Stimulated activated CD8-positive, alpha-beta memory T cell treated with anti-CD3 and anti-CD28 coated beads, Interleukin-2, amount 100 ng/mL, for 1 hour (primary cell): ENCODE measurements at places on chromosomes 2 and 18.

GRCh38 chr18:35345460-35345921 lies 1.3 kb upstream of the ZNF24 start:
- no peak for DNase-seq

DNA sequence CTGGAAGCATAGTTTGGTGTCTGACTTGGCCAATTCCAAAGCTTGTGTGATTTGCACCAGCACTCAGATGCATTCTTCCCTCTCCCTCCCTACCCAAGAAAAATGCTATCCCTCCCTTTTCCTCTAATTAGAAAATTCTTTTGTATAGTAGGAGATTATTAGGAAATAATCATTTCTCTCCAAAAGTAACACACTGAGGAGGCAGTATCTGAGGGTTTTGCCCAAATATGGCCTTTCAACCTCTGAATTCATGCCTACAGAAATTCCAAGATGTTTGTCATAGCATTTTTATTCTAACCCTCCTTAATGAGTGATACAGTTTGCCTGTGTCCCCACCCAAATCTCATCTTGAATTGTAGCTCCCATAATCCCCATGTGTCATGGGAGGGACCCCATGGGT lies 5.0 kb upstream of the TMEM18 start:
- DNase-seq: no peak

DNA sequence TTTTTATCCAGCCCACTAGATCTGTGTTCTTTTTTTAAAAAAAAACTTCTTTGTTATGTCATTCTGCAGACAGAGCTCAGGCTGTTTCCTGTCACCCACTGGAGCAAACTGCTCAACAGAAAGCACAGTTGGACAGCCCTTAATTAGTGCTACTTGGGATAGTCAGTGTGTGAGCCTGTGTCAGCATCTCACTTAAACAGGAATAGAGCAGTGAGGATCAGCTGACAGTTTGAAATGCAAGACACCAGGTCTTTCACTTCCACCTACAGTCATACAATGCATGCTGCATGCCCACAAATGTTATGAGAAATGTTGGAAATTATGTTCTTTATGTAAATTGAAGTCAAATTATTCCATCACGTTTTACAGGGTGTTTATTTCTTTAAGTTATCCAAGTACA lies 174.9 kb downstream of the NR4A2 start:
- DNase-seq: no peak

GRCh38 chr2:176466918-176467452 lies 197.7 kb downstream of the MTX2 start:
- DNase-seq: no peak

- no peak for DNase-seq
These were observed 115.4 kb upstream of the HS6ST1 start for GRCh38 chr2:128433911-128434550.

- peak; percentile 65 for DNase-seq
These were observed at the start of gene TTC39C for GRCh38 chr18:24014062-24014985. Gene TTC39C, plus strand, starts transcription at chr18:24014754. Its CDS starts 118 bp downstream, at chr18:24014872.

DNA sequence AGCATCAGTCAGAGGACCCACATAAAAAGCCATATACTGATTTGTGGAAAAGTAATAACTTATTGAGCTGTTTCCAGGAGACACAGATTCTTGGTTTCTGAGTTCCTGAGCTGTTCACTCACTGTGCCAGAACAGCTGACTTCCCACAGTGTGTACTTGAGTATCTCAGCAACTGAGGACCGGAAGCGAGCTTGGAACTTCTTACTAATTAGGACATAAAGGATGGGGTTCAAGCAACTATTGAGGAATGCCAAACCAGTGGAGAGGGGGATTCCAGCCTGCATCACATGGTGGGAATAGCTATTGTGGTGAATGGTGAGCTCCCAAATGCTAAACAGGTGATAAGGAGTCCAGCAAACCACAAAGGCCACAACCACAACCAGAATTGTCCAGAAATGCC lies 16.4 kb downstream of the EEF1B2 start:
- DNase-seq: no peak

- DNase-seq: no peak
These were observed 41.2 kb downstream of the SRD5A2 start for GRCh38 chr2:31539505-31539904.

DNA sequence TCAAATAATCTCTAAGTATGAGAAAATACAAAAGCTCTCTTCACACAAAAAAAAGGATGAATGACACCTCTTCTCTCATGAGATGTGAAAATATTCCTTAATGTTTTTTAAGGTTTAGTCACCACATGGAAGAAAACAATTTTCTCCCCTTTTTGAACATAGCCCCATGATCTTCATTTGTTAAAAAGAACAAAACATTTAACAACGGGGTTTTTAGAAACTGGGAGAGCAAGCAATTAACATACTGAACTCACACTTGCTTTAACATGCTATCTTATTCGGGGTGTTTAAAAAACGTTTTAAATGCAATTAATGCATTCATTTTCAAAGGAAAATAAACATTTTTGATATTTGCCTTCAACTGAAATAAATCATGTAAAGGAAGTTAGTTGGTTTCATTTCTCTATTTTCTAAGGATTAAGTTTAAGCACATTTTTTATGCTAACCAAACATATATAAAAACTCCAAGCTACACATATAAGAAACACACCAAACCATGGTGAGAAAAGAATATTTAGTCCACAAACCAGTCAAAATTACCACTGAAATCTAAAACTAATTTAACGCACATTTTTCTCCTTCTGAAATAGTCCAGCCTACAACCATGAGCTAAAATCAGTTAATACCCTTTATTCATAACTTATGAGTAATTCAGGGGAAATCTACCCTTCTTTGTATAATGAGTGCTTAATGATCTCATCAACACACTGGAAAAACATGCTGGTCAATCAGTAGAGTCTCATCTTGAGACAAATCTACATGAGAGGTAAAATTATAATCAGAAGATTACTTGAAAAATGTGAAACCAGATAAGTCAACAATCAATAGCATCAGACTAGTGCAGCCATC lies 8.2 kb downstream of the FBXO11 start:
- no peak for DNase-seq

GRCh38 chr2:157936406-157936805 lies 60.3 kb upstream of the ACVR1 start:
- DNase-seq: no peak

- no peak for DNase-seq
These were observed 16.7 kb downstream of the ZCCHC2 start for GRCh38 chr18:62539284-62540165.

DNA sequence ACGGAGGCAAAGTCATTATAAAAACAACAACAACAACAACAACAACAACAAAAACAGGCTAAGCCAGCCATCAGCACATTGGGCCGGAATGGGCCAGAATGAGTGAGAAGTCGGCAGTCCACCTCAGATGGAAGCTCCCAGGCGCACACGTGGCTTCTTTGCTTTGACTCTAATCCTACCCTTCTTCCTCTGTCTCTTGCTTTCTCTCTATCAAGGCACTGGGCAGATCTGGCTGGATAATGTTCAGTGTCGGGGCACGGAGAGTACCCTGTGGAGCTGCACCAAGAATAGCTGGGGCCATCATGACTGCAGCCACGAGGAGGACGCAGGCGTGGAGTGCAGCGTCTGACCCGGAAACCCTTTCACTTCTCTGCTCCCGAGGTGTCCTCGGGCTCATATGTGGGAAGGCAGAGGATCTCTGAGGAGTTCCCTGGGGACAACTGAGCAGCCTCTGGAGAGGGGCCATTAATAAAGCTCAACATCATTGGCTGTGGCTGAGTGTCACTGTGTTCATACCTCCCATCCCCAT lies 52.2 kb downstream of the MARCO start:
- no peak for DNase-seq

DNA sequence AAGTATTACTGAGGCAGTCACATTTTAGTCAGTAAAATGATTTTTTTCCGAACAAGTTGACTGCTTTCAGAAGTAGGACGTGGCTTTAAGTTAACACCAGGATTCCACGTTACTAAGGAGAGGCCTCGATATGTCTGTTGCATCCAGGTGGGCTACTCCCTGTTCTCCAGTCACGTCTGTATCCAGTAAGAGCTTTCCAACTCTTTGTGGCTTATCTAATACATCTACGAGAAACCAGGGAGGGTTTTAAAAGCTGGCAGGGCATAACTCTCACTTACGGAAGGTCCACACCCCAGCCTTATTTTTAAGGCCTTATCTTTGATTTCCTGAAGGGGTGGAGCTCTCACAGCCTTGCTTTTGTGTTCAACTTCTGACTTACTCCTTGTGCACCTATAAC lies 99.2 kb downstream of the SLC8A1 start:
- DNase-seq: no peak

DNA sequence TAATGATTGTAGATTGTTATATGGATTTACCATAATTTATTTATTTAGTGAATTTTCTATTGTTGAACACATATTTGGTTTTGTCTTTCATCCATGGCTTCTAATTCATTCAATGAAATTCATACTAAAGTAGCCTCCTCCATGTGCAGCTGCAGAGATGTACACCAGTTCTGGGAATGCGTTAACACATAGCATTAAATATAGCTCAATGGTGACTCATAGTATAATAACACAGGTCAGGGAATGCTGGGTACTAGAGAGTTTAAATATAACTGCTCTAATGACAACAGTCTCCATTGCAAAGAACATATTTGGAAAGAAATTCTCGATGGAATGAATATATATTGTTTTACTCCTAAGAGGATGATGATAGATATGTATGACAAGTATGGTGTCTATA lies 1190.2 kb upstream of the NRXN1 start:
- no peak for DNase-seq

DNA sequence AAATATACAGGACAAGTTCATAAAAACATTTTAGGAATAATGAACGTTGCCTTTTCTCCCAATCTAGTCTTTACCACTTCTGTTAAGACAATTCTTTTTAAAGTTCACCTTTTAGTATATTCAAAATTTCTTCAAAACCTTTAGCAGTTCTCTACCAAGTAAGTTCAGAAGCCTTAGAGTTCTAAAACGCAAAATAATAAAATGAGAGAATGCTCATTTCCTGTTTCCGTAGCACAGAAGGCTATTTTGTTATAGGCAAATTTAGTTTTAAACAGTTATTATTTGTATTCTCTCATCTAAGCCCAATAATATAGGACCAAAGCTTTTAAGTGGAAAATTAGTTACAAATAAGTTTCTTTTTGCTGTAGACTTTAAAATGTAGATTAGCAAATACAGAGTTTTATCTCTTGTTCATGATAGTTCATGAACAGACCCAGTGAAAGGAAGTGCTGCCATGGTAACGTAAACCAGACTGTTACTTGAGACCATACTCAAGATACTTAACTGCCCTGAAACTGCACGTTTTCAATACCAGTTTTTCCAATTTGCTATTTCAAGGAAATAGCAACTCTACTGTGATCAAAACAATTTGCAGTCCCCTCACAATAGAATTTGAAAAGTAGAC lies 173.1 kb upstream of the STON1 start:
- DNase-seq: no peak

DNA sequence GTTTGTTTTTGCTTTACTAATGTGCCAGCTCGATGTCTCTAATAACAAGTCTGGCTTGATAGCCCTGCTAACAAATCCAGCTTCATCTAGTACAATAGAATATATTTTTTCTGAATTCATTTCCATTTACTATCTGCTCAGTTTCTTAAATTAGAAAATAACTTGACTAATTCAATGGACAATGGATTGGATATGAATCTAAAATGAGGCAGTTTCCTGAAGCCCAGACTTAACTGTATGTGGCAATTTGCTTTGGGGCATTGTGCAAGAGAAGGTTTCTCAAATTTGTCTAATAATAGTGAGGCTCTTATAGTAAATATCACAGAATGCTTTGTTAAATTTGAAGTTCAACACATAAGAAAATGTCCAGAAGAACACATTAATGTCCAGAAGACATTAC lies 25.8 kb downstream of the CALCRL start:
- DNase-seq: no peak

GRCh38 chr2:120583121-120583520 lies 152.5 kb upstream of the GLI2 start:
- DNase-seq: no peak

DNA sequence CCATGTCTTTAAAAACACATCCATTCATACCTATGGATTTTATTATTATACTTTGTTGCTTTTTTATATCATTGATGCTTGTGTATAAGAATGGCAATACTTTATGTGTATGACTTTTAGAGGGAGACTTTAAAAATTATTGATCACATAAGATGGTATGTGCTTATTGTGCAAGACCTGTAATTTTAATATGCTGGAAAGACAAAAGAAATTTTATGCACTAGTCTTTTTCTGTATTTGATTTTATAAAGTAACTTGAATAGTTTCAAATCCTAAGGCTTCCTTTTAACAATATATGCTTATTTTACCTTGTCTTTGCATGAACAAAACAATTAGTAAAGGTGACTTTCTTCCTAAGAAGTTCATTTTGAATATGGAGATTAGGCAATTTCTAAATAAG lies 226.4 kb downstream of the PARD3B start:
- DNase-seq: no peak

DNA sequence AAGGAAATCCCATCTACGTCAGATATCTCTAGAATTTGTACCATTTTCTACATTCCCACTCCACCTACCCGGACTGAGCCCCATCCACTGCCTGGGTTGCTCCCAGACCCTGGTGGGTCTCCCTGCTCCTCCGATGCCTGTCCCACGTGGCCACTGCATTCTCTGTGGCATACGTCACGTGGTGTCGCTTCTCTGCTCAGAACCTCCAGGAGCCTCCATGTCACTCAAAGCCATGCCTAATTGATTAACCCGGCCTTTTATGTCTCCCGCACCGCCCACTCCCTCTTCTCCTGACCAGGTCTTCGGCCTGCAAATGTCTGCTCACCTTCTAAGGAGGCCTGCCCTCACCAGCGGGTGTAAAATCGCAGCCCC lies 176.6 kb downstream of the HDAC4 start:
- DNase-seq: no peak

- DNase-seq: no peak
These were observed 1.2 kb downstream of the KIF5C start for GRCh38 chr2:148876202-148876594.

GRCh38 chr18:2036086-2036485 lies 535.2 kb downstream of the METTL4 start:
- no peak for DNase-seq

- DNase-seq: no peak
These were observed 422.5 kb downstream of the CMPK2 start for GRCh38 chr2:6443061-6443823.

DNA sequence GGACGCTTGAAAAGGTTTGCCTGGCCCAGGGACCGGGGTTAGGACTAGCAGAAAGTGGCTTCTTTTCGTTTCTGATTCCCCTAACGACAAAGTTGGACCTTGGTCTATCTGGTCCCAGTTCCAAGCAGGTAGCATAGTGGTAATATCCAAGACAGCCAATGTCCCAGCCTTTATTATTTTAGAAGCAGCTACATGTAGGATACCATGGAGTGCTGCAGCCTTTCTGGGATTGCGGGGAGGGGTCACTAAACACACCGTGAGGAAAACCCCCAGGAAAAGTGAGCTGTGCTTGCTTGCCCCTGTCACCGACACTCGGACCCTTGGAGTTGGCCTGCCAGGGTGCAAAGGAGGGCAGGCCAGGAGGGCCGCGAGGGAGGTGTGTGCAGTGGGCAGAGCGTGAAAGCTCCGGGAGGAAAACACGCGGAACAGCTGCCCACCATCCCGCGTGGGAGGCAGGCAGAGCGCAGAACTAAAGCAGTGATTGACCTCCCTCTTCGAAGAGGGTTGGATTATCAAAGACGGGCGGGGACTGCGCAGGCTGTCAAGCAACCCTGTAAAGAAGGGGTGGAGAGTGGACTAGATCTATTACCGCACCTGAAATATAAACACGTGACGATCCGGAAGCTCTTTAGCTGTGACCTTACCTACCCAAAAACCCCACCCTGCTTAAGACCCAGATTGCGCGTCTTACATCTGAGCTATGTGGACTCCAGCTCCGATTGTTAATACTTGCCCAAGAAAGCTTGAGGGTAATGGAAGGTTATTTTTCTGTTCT lies 624 bp upstream of the MAP4K3 start:
- DNase-seq: no peak
